WTC11 (cell line): ENCODE measurements at places on chromosomes 5 and 9.
A peak's percentile ranks its signal among the peaks of the same experiment; 100 is the strongest.

DNA sequence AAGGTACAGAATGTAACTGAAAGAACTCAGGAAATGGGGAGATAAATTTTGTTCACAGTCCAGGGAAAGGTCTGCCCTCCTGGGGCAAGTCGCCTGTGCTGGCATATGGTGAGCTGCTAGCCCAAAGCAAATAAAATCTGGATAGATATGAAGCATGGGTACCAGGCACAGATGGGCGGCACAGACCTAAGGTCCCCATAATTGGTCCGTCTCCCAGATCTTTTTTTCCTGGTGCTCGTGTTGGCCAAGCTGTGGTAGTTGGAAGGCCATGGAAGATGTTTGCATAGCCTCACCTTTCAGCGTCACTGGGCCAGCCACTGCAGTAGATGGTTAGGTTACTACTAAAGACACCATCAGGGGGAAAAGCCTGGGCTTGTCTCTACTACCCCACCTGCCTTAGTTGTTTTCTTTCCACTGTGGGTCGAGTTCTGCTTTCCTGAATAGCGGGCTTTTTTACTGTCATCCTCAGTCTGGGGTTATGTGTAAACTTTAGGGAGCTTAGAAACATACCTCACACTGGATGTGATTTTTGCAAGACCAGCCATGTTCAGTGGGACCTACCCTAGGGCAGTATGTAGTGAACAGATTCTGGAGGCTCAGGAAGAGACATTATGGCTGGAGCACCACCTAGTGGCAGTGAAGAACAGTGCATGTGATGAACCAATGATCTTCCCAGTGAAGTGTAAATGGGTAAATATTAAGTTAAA lies 24.2 kb upstream of the GLRX start:
- peak; percentile 60 for DNase-seq

DNA sequence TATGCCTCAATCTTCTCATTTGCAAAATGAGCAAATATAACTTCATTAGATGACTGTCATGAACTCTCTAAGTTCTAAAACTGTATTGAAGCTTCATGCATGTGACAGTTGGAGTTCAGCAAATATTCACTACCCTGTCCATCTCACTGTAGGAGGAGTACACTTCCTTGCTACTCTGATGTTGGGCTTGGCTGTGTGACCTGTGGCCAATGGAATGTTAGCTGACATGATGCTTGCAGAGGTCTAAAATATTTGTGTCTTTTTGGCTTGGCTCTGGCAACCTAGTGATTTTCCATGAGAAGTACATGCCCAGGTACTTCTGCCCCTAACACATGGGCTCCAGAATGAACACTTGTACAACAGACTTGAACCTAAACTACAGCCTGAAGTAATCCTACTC lies 203.1 kb upstream of the ANKH start:
- no peak for DNase-seq

DNA sequence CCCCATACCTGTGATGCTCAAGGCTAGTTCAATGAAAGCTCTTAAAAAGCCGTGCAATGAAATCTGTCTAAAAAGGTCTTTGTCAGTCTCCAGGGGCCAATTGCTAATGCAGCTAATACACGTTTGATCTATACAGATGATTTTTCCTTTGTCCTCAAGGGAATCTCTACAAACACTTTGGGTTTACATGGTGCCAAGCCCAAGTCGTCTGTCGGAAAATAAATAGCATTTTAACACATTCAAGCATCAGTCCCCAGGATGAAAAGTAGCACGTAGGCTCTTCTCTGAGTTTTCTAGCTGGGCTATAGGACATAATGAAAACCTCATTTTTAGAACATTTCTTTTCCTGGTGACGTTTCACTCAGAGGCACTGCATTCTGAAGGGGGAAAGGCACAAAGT lies 477.4 kb upstream of the WWC1 start:
- no peak for DNase-seq

DNA sequence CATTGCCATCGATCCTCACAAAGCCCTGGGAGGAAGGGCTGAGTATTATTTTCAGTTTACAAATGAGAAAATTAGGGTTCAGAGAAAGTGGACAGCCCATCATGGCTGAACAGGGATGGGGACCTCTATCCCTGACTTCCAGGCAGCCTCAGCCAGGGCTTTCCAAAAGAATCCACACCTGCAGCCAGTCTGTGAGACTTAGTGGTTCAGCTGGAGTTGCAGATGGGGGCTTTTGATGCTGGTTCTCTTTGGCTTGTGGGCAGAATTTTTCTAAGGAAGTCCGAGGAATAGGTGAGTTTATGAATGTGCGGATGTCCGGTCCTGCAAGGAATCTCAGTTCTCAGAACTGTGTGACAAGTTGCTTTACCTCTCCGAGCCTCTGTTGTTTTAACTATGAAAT lies 138.1 kb downstream of the RGS3 start:
- DNase-seq, result no peak

DNA sequence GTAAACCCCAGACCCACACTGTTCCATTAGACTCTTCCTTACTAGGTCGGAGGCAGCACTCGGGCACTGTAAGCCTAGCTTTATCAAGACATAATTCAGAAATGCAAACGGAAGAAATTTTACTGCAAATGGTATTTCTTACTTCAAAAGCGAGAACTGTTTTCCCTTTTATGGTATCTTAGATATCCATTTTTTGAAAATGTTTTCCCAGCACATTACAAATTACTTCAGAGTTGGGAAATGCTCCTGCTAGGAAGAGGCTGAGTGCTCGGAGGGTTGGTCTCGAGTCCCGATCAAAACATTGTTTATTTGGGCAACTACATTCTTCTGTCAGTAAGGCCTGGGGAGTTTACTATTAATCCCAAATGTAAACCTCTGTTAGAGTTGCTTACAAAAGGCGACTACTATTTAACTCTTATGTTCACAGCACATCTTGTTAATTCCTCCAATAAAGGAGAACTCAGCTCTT lies 332.9 kb downstream of the CWC27 start:
- no peak for DNase-seq

DNA sequence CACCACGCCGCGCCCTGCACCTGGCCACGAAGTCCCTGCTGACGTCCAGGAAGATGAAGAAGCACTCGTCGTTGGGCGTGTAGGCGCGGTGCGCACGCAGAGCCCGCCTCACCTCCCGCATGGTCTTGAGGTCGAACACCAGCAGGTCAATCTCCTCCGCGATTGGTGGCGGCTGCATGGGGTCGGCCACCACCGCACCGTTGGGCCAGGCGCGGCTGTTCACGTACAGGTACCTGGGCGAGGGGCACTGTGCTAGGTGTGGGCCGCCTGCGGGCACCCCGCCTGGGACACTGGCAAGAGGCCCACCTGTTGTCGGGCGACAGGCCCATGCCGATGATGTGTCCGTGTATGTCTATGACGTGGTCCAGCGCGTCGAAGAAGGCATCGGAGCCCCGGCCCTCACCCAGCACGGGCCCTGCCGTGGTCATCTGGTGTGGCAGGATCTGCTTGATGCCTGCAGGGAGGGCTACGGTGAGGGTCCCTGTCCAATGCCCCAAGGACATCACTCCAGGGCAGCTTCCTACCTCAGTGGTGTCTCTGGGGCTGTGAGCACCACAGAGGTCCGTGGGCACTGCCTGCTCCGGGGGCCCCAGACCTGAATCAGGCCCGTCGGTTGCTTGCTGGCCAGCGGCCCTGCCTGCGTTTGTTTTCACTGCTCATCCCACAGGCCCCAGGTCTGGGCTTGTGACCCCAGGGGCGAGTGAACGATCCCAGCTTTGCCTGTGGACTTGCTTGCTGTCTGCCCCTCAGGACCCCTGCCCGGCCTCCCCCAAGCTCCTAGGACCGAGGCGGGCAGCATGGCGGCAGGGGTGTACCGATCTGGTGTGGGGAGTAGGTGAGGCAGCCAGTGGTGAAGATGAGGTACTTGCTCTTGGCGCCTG lies 3.1 kb downstream of the FBXW5 start:
- DNase-seq, result no peak

DNA sequence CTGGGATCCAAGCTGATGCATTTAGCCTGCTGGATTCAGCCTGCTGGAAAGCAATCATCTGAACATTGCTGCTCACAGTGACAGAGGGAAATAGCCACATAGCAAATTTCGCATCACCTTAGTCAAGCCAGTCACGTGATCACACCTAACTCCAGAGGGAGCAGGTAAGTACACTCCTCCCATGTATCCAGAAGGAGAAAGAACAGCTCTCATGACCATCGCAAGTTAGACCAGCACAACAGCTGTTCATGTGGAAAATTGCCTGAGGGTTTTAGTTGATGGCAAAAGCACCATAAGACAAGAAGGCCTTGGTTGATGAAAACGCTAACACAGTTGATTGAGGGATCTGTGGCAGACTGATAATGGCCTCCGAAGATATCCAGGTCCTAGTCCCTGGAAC lies 34.2 kb upstream of the MYO10 start:
- no peak for DNase-seq

- no peak for DNase-seq
Observed at GRCh38 chr5:134626369-134627014, 6.1 kb downstream of the SAR1B start.

DNA sequence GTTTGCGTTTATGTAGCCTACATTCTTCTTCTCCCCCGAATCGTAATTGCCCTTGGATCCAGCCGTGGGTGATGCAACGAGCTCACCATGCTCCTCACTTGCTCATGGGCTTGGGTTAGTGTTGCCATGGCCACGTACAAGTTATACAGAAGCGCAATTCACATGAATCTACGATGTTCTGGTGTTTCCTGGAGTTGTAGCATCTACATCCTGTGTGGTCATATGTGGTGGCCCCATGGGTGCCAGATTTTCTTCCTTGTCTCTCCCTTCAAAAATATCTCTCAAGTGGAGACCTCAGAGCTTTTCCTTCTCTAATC lies 115.3 kb downstream of the TLE4 start:
- DNase-seq, result no peak

DNA sequence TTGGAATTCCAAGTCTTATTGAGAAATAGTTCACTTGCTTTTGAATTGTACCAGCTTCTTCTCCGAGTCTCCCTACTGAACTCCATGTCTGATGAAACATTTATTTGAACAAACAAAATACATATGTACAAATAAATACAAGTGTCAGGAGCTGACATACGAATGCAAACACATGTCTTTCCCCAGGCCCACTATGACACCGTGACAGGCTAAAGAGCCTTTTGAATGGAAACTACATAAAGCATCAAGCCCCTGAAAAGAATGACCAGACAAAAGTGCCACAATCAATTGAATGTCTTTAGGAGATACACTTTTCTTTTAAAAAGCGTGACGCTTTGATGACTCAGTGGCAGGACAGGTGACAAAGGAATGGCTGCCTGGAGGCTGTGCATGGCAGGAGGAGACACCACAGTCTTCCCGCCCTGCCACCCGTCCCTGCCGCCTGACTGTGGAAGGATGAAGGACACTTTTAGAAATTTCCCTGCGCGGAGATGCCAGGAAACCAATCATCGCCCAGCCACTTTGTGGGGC lies 112.4 kb upstream of the BNC2 start:
- DNase-seq, result no peak

- no peak for DNase-seq
Observed at GRCh38 chr9:19085295-19085694, 17.4 kb downstream of the HAUS6 start.

- DNase-seq, result no peak
Observed at GRCh38 chr5:127766676-127767335, 63.6 kb downstream of the CCDC192 start.

DNA sequence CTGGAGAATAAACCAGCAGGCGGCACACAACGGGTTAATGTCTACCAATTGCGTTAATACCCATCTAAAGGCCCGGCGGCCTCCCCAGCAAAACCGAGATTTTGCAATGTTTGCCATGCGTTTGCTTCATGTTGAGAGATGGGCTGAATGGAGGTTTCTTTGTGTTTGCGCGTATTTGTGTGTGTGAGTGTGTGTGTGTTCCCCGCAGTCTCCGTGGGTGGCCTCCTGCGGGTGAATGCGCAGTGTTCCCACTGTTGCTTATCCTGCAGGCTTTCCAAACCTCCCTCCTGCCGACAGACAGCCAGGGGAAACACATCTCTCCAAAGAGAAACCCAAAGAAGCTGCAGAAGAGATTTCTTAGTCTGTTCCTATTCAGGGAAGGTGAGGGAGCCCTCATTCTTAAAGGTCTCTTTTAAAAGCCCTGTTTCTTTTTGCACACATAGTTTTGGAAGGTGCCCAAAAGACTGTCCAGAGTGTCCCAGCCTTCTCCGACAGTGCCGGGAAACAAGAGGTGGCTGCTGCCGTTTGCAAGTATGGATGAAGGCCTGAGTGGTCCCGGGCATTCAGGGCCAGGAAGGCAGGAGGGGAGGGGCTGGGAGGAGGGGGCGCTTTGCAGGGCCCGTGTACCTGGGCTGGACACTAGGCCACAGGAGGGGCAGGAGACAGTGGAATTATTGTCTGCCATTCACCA lies 103.8 kb upstream of the ERCC6L2 start:
- DNase-seq, result no peak

DNA sequence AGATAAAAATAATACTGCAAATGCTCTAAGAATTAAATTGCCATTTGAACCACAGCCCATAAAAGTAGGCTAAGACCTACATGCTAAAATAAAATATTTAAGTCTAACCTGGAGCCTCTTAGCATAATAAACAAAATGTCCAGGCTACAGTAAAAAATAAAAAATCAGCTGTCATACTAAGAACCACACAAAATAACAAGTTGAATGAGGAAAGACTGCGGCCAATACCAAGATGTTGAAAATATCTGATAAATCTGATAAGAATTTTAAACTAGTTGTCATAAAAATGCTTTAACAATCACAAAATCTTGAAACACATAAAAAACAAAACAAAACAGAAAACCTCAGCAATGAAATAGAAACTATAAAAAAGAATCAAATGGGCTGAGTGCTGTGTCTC lies 336.9 kb upstream of the MSX2 start:
- no peak for DNase-seq

- DNase-seq, result no peak
Observed at GRCh38 chr5:13346401-13346800, 598.1 kb downstream of the DNAH5 start.

GRCh38 chr5:107772418-107773310 lies 101.9 kb upstream of the EFNA5 start:
- no peak for DNase-seq

DNA sequence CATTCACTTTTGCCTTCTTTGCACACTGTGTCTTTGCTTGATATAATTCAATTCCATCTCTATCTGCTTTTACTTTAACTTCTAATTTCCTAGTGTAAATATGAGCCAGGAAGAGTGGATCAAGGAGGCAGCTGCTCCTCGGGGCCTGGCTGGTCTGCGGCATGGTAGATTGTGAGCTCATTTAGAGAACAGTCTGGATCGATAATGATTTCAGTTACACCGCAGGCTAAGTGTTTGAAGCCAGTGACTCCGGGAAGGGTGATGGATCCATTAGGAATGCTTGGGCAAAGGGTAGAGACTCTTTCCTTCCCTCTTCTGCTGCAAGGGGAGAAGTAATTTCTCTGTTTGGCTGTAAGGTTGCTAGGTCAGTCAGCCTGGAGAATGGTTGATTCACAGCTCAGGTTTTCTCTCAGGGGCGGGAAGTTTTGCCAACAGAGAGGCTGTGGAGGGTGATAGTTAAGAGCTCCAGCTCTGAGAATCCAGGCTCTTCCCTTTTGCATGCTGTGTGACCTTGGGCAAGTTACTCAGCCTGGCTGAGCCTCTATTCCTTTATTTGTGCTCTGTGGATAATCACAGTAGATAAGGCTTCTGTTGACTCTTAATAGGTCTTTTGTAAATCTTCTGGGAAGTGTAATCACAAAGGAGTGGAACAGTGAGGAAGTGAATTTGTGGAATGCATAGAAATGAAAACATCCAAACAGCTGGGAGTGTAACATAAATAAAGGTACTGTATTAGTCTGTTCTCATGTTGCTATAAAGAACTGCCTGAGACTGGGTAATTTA lies 99.1 kb downstream of the PTTG1 start:
- no peak for DNase-seq

GRCh38 chr5:13992795-13993194 lies 48.3 kb upstream of the DNAH5 start:
- DNase-seq, result no peak

GRCh38 chr5:133829786-133830185 lies 138.6 kb downstream of the C5orf15 start:
- DNase-seq, result no peak
